ENCODE measurements at places on chromosomes 12 and 14.

DNA sequence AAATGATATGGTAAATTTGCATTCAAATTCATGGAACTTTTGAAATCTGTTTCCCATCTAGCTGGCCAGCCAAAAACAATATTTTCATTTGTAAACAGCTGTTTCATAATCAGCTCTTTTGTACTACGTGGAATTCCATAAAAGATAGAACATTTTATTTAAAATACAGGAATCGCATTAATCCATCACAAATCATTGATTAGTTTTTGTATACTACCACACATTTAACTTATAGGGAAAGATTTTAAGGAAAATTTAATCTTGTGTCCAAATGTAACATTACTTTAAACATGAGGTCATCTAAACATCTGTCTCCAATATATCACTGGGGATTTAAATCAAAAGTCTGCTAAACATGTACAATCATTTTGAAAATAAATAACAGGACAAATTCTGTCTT is 33.5 kb downstream of the SLC25A21 start:
- DNase-seq, result no peak

DNA sequence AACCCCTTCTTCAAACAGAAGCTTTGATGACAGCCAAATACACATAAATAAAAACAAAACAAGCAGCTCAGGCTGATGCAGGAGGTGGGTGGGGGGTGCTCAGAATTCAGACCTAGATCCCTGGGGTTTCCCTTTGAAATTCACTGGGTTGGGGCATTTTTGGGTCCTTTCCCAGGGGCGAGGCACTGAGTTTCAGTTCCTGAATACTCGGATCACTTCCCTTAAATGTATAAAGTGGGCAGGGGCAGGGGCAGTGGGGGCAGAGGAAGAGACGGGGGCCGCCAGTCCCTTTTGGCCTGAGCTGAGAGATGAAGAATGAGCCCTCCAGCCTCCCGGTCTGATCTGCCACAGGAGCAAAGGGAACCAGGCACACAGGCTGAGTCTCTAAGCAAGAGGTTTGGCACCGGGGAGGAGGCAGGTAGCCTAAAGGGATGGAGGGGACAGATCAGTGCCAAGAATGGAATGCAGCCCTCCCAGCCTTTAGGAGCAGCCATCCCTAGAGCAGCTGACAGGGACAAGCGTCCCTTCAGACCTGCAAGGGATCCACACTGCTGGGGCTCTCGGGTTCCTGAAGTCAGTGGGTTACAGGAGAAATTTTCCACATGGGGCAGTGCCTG is 20.3 kb downstream of the KDM2B start:
- DNase-seq, result no peak

GRCh38 chr12:128994856-128995255 is 141.6 kb downstream of the GLT1D1 start:
- DNase-seq, result no peak

- no peak for DNase-seq
Measured at GRCh38 chr12:91179315-91179714, 3.3 kb downstream of the DCN start.

DNA sequence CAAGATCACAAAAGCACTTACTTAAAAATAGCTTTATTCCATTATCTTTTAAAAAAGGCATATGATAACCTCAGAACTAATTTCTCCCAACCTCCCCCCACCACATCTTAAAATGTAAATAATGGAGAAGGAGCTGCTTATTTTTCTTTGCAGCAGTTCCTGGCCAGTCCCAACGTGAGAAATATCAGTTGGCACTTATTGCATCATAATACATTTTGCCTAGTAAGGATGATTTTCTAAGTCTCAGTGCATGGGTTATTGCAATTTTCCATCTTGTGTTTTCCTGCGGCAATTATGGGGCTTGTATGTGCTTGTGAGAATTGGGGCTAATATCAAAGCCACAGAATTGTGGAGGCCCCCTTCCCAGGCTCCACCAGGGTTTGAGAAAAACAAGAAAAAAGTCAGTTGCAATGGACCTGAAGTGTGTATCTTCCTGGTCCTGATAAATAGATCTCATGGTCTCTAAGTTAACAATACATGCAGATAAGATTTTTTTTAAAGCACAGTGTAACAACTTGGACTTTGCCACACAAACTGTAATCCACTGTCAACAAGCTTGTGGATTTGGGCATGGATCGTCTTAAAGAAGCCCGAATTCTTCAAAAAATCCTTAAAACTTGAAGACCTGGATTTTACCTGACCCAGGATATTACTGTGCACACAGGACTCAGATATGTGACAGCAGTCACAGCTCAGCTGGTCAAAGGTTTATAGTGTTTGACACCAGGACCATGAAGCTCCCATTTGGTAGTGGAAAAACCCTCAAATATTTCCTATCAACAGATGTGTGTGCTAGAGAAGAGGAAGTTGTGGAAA is 2.8 kb upstream of the WSB2 start:
- no peak for DNase-seq

DNA sequence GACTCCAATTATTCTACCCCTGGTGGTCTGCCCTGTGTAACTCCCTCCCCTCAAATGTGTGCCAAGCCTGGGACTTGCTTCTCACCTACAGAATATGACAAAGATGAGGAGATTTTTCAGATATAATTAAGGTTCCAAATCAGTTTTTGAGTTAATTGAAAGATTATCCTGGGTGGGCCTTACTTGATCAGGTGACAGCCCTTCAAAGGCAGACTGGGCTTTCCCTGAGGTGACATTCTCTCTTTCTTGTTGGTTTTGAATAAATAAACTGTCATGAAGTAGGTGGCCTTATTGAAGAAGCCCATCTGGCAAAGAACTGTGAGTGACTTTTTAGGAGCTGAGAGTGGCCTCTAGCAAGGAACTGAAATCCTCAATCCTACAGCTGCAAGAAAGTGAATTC is 106.0 kb downstream of the BRMS1L start:
- no peak for DNase-seq

DNA sequence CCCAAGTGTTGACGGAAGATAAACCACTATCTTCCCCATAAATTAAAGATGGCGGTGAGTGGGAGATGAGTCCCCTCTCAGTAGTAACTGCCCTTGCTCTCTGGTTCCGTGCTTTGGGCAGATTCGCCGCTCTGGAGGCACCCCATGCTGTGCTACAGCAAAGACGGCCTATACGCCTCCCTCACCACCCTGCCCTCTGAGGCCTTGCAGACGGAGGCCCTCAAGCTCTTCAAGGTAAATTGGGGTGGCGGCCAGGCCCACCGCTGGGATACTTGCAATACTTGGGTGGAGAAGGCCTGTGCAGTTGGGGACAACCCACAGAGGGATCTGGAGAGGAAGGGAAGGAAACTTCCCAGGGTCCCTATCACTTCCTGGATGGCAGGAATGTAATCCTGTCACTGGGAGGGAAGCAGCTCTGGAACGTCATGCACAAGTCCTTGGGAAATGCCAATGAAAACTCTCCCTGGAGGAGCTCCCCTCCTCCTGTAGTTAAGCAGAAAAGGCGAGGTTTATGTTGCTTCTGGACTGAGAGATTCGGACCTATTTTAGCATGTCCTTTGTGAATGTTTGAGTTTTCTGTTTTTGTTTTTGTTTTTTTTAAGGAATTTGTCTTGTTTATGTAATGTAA is 22.8 kb downstream of the PIGH start:
- no peak for DNase-seq

DNA sequence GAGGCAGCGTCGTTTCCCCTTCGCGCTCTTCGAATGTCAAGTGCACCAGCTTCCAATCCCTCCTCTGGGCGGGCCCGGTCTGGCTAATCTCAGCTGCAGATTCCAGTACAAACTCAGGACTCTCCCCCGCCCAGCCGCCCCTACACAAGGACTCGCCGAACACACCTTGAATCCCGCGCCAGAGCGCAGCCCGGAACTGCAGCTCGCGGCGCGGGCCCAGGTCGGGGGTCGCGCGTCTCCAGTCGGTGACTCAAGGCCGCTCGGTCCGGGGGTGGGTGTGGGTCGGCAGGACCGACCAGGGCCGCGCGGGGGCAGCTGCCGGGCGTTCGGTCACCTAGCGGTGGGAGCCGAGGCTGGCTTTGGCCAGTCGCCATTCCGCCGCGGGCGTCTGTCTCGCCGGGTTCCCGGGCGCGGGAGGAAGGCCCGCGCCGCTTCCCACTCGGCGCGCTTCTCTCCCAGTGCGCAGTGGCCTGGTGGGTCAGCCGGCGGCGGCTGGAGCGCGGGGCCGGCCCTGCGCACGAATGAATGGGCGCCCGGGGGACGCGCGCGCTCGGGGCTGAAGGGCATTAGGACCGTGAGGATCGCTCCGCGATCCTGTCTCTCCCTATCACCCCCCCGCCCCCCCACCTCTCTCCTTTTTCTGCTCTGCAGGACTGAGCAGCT is at the start of gene GALNT16:
Gene GALNT16 (plus strand): TSS at position 632 of the 663 bp plus-strand sequence. CDS start 133 bp downstream, outside the sequence.
- DNase-seq, result no peak

DNA sequence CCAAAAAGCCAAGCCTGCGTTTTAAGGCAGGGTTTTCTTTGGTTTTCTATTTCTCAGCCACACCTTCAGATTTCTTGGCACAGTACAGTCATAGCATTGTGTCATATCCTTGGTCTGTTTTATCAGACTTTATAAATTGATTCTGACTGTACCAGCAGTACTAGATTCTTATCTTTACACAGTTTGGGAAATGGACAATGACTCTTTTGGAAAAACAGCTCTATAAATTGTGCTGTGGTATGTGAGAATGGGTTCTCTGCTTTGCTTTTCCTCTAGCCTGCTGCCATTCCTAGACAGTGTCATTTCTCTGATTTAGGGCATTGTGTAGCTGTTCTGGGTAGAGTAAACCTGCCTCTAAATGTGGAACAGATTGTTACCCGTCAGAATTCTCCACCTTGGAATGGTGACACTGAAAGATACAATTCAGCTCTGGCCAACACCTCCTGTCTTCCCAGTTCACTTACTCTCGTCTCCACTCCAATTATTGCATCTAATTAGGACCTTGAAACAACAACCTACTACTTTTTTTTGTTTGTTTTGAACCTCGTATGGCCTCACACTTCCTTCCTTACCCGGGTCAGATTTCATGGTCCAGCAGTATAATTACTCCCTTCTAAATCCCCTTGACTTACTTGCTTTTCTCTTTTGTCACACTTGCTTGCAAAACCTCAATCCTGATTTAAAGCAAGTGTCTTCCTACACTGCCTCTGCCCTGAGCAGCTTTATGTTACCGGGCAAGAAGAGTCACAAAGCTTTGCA is 226.3 kb downstream of the ERC1 start:
- no peak for DNase-seq

DNA sequence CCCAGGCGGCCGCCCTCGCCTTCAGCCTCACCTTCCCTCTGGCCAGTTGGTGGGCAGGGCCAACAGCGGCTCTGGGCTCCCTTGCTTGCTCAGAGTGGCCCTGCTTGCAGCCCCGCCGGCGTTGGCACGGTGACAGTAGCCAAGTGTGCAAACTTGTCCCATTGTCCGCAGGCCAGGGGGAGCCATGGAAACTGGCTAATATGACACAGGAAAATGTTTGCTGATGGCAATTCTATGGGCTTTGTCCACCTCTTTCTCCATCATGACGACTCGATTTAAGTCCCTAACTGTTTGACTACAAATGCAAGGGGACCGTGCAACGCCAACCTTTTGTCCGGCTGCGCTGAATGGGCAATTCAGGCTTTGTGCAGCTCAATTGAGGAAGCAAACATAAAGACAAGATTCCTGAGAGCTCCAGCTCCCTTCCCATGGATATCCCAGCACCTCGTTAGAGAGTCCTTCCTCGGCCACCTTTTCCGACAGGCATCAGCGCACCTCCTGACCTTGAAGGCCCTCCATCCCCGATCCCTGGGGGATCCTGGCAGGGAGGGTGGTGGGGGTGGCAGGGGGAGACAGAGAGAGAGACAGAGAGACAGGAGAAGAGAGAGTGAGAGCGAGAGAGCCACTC is 785 bp upstream of the FAM181A start:
- DNase-seq, result no peak

GRCh38 chr14:81529391-81529790 is 4.3 kb downstream of the SEL1L start:
- DNase-seq, result no peak

GRCh38 chr14:69760810-69761209 is 6.1 kb upstream of the SRSF5 start:
- no peak for DNase-seq

DNA sequence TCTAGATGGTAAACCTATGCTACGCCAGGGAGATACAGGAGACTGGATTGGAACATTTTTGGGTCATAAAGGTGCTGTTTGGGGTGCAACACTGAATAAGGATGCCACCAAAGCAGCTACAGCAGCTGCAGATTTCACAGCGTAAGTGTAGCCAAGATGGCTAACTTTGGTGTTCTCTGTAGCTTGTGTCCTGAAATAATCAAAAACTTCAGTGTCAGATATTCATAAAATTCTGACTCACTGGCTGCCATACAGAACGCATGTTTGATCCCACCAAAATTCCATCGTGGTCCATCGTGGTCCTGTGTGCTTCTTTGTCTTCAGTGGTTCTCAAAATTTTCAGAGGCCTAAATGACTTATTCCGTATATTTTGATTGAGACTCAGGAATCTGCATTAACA is 1.3 kb downstream of the STRAP start:
- no peak for DNase-seq

DNA sequence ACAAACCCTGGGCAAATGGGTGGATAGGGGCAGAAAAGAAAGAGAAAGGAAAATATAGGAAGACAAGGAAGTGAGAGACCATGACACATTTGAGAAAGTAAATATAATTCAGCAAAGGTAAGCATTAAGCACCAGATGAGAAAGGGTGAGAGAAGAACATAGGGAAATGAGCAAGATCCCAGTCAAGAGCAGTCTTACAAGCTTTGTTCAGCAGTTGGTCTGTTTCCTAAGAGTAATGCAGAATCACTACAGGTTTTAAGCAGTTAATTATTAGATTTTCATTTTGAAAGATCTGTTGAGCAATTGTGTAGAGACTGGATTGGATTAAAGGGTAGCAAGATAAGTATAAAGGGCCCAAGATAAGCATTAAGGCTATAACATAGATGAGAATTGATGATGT is 146.3 kb downstream of the PLCZ1 start:
- no peak for DNase-seq

DNA sequence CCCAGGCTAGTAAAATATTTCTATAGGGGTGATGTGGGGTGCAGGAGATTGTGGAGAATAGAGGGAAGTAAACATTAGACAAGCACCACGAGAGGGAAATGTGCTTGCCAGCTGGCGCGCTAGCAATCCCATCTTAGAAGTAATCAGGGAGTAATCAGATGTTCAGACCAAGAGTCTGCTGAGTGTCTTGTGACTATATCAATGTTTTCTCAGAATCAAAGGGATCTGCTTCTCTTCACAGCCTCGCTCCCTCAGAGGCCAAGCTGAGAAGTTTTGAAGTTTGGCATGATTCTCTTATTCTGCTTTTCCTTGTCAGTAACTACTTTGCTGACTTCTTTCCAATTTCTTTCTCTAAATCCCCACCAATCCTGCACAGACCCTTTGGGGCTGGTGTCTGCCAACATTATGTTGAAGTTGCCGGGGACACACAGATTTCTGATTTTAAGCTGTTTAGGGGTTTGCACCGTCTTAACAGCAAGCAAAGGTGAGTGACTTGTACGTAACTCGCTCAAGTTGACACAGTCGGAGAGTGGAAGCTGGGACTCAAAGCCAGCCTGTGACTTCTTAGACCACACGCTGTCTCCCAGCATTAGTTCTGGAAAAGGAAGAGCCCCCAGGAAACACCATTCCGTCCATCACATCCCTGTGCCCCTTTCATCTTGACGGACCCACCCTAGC is 22.0 kb upstream of the TSPAN9 start:
- DNase-seq, result no peak

- DNase-seq, result no peak
Measured at GRCh38 chr12:90280033-90280432, 571.4 kb upstream of the ATP2B1 start.
